ENCODE measurements at places on chromosomes 6 and 20.
A peak's percentile ranks its signal among the peaks of the same experiment; 100 is the strongest.

DNA sequence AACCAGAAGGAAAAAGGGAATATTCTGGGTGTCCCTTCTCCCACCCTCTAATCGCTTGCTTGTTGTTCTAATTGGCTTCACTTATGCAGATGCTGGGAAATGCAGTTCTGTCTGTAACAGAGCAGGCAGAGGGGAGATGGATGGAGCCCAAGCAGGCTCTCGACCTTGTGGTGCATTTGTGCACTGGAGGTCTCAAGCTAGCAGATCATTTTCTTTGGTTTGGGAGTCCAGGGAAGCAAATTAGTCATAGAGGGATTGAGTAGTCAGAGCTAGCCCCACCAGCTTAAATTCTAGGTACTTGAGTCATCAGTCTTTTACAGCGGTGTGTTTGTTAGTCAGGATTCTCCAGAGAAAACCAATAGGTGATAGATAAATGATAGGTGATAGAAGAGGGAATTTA, 234.7 kb upstream of the ECI2 start:
- DNase-seq = peak; percentile 86

GRCh38 chr6:41042226-41043055, at the start of gene TSPO2:
TSS of gene TSPO2 (plus strand) at chr6:41042467. CDS start at chr6:41042986, 519 bp downstream.
- no peak for DNase-seq

DNA sequence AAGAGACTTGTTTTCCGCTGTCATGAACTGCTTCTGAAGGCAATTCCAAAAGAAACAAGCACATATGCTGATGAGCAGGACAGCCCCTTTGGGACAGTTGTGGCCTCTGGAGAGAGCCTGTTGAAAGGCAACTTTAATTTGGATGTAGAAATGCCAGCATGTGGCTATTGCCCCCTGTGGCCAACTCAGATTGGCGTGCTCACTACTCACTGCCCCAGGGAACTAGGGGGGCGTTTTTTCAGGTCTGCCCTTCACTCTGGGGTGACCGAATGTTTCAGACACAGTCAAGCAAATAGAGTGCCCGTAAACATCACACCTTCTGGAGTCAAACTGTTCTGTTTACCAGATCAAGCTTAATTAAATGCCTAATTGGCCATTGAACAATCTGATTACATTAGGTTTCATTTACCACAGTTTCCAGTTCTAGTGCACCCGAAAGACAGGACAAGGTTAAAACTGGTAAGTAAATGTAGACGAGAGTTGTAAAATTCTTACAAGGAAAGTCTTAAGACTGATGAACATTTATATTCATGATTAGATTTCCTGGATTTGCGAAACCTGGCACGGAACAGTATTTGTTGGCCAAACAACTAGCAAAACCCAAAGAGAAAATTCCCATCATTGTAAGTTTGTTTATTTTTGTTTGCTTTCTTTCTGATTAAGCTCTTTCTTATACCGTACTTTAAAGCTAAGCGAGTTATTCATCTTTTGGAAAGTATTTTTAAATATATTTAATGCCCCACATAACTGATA, 75.9 kb upstream of the SYNJ2 start:
- no peak for DNase-seq

- no peak for DNase-seq
These were observed 37.0 kb downstream of the CDKAL1 start for GRCh38 chr6:20571261-20571660.

DNA sequence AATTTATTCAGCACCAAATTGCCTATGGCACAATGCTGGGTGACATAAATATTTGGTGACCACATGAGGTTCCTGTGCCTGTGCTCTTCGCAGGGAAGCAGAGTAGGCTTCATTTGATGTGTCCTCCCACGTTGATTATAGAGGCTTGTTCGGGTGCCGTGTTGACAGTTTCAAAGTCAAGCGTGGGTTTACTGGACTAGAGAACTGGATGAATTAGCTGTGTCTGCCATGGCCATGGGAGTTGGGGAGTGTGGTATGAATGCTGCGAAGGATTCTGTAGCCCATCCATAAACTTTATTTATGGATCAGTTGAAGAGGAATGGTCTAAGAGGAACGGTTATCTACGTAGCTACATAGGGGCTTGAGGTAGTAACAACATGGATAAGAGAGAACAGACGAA, 11.0 kb downstream of the CD109 start:
- DNase-seq = no peak

DNA sequence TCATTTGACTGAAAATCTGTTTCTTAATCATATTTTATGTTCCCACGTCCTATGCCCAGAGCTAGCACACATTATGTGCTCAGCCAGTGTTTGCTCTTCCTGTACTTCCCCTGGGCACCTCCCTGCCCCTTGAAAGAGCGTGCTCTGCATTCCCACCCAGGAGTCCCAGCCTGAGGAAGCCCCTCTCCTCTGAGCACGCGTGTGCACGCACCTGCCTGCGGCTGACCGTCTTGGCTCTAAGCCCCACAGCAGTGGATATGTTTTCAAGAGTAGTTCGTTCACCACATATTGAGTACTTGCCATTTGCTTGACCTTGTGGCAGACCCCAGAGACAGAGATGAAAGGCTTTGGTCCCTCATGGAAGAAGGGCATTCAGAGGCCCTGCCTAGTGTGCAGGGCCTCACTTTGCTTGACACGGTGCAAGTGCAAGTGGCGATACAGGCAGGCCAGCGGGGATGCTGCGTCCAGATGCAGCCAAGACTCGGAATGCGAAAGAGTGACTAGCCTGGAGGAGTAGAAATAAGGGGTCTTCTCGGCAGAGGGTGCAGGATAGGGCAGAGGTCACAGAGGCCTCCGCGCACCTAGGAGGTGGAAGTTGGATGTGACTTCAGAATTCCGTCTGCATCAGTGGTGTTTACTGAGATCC, 14.1 kb downstream of the SYNDIG1 start:
- no peak for DNase-seq

- peak; percentile 91 for DNase-seq
These were observed 448 bp upstream of the RIN2 start for GRCh38 chr20:19757487-19758132.

DNA sequence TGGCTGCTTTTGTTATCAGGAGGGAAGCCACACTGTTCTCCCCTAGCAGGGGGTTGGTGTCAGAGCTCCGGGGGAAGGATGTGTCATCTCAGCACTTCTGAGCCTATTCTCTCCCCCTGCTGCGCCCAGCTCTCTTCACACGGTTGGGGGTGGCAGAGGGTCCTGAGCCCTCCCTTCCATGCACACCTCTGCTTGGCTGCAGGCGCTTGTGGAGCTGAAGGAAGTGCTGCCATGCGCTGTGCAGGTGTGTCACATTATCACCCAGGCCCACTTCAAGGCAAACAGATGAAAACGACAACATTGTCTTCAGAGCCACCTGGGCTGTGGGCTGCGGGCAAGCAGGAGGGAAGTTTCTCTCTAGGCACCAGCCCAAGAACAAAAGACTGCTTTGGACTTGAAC, 263.4 kb downstream of the BMP7 start:
- DNase-seq = no peak

GRCh38 chr6:16480763-16481560, 242.6 kb downstream of the GMPR start:
- DNase-seq = no peak

DNA sequence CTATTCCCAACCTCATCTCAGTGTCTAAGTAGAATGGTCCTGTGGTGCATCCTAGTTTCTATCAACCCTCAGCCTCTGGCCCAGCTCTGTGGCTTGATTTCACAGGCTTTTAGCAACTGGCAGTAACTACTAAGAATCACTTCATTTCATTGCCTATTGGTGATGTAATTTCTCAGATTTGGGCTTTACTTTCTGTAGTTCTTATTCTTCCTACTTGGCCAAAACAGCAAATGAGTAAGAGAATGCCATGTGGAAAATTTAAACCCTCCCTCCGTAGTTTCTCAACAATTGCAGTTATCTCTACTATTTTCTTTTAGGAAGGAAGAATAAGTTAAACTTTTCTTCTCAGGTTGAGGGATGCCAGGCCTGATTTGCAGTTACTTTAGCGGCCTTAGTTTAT, 387.3 kb downstream of the CDKAL1 start:
- DNase-seq = no peak

DNA sequence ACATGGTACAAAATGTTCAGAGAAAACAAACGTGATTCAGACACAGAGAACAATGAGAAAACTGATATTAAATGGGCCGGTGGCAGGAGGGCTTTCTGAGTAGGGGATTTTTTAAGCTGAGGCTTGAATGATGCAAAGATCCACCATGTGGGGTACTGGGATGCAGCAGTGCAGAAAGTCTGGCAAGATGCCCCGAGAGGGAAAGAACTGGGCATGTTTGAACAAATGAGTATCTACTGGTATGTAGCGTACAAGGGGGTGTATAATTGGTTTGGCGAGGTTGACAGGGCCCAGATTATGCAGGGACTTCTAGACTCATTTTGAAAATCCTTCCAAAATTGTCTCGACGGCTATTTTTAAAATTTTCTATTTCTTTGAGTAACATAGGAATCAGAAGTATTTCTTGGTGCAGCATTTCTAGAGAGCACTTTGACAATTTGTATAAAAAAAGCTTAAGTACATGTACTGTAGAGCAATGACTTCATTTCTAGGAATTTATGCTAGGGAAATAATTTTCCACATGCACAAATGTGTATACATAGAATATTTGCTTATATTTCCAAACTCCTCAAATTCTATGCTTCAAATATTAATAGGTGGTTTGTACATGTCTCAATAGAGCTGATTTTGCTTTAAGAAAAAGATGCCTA, 119.6 kb upstream of the DOK5 start:
- DNase-seq = no peak

GRCh38 chr6:40116832-40117231, 182.6 kb upstream of the MOCS1 start:
- DNase-seq = no peak

DNA sequence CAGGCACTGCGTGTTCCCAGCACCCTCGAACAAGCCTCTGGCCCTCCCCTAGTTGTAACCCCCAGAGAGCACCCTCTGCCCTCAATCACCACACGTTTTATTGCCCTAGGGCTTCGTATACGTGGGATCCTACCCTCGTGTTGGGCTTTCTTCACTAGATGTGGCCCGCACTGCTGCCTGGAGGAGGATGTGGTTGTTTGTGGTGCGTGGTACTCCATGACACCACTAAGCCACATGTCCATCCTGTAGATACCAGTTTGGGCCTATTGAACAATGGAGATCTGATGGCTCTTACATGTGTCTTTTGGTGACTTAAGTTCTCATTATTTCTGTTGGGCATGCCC, 17.0 kb downstream of the SLC2A4RG start:
- no peak for DNase-seq

DNA sequence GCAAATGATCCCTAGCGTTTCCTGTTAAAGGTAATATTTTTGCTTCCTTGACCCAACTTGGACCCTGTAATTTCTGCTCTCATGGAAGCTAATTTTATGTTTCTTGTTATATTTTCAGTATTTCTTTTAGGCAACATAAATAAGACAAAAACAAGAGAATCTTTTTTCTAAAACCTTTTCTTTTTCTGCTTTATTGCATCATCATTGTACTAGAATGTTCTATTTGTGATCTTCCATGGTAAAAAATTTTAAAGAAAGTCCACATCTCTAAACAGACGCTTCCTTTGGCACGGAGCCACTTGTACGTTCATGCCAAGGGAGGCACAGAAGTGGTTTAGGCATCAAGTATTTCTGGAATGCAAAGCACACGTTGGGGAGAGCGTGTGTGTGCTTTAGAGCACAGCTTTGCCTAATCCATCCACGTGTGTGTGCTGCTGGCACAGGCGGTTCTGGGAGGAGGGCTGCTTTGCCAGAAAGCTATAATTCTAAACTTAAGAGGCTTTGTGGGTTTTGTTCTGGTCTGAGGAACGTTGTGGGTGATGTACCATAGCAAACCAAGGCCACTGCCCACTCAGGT, 98.3 kb downstream of the SASH1 start:
- peak; percentile 92 for DNase-seq

- DNase-seq = no peak
These were observed 61.3 kb downstream of the SAMD5 start for GRCh38 chr6:147569788-147570187.

DNA sequence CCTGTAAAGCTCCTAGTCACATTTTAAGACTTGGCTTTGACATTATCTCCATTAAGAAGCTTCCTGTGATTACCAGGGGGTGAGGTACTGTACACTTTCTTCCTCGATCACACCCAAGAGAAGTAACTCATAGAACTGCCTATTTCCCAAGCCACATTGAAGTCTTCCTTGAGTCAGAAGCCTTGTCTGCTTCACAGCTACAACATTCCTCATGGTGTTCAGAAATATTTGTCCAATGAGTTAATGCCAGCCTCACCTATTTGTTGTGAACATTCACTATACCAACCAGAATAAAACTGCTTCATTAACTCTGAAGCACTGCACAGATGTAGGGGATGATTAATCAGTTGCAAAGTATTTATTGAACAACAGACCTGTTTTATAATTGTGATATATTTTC, 622.3 kb downstream of the PTPRT start:
- no peak for DNase-seq

DNA sequence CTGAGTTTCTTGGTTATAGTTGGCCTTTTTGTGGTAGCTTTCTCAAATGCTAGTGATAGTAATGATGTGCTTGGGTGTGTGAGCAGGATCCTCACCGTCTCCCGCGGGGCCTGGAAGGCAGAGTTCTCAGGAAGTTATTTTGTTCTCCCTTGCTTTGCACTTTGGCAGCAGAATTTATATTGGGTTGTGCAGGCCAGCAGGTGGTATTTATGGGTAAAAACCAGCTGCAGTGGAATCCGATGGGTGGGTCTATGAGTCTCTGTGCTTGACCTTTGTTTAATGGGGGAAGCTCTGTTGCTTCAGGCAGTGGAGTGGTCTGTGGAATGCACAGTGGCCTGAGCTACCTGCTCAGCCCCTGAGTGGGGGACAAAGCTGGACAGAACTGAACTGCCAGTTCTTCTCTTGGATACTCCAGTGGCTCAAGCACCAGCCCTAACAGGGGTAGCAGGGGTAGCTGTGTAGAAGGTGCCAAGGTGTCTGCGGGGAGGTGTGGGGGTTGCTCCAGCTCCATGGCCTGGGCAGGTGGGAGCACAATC, 27.3 kb downstream of the IGF2R start:
- no peak for DNase-seq

DNA sequence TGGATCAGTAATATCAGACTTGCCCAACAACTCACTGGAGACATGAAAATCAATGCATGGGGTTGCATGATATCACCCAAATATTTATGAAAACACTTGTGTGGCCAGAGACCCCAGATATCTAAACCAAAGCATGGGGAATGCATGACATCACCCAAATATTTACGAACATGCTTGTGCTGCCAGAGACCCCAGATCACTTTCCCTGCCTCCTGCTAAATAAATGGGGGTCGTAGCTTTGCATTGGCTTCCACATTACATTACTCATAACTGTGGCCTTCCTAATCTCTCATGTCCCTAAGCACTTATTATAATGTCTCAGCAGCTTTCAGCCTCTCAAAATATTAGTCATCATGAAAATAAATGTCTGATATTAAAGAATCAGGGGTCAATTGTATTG, 838.0 kb upstream of the DEFB115 start:
- DNase-seq = no peak

- DNase-seq = no peak
These were observed 6.7 kb upstream of the TMEM30A start for GRCh38 chr6:75291331-75291730.

GRCh38 chr20:11128220-11128718, 454.5 kb upstream of the JAG1 start:
- peak; percentile 26 for DNase-seq

- no peak for DNase-seq
These were observed 282.7 kb downstream of the NRN1 start for GRCh38 chr6:5723841-5724691.

- peak; percentile 72 for DNase-seq
These were observed 47.2 kb downstream of the FOXF2 start for GRCh38 chr6:1436334-1437306.

- no peak for DNase-seq
These were observed 119.8 kb upstream of the SASH1 start for GRCh38 chr6:148222846-148223245.

- no peak for DNase-seq
These were observed 64.6 kb downstream of the VGLL2 start for GRCh38 chr6:117329926-117330325.

GRCh38 chr20:61726979-61727378, 338.7 kb downstream of the TAF4 start:
- no peak for DNase-seq
